Activated naive CD8-positive, alpha-beta T cell treated with anti-CD3 and anti-CD28 coated beads, Interleukin-2, amount 10 ng/mL, durations not matched to agents 7 days and 5 days (primary cell): ENCODE measurements at places on chromosomes 6 and 20. TPM values are rescaled to one million over a fixed set of nuclear protein-coding genes. Genes with fewer than 3 reads are reported as not detected.

LGSN gene
- 0.40 TPM for total RNA-seq

- no peak for DNase-seq
These were observed 548.5 kb downstream of the CD83 start for GRCh38 chr6:14665827-14666724.

- DNase-seq: no peak
These were observed 200.6 kb upstream of the MAP3K7 start for GRCh38 chr6:90787446-90787845.

DNA sequence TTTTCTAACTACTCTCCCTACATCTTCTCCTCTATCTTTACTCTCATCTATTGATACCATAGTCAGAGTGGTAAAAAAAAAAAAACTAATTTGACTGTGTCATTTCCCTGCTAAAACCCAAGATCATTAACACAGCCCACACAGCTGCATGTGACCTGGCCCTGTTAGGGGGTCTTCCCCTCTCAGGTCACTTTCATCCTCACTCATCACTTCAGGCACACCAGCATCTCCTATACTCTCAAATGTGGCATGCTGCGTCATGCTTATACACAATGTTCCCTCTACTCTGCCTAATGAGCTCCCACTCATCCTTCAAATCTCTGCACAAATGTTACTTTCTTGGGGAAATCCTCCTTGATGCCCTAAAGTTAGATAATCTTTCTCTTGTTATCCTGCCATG lies 86.8 kb downstream of the CDK19 start:
- no peak for DNase-seq

DNA sequence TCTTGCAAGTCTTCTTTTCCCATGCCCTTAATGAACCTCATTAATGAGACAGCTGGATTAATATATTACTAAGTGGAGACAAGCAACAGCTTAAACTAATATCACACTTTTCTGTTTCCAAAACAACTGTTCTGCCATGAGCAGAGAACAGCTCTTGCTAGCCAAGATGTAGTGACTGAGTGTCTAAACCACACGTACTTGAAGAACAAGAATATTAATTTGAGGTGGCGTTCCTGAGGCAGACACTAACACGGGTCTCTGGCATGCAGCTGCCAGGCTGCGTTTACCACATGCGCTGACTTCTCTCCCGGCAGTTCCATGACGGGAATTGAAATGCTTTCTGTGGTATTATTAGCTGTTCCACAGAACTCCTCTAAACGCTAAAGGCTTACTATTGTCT lies 80.6 kb downstream of the FNDC1 start:
- DNase-seq: no peak

PRR18 gene
- total RNA-seq: not detected

RIPPLY2 gene
- not detected for total RNA-seq
